NCI-H446 (cell line): ENCODE measurements at places on chromosomes 7 and 10.

DNA sequence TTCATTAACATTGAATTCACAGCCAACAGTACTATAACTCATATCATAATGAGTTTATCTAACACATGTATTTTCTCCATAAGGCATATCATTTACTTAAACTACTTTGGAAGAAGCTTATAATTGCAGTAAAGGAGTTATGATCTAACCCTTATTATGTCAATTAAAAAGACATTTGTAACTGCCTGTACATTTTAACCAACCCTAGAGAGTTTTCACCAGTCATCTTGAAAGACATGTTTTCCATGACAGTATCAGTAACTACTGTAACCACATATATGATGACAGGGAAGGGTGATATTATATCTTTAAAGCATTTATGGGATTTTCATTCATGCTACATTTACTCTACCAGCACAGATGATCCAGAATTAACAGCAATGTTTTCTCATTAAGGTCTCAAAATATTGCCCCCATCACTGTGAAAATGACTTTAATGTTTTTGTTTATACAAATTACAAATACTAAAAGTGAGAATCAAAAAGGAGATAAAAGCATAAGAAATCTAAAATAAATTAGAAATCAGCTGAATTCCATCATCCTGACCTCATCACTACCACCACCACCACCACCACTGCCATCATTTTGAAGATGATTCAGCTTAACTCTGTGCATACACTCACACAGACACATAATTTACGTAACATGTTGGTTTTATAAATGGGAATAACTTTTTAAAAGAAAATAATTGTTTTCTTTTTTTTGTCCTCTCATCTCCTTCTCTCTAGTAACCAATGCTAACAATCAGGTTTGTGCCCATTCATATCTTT is 53.6 kb downstream of the MKLN1 start:
- DNase-seq = no peak

- DNase-seq = no peak
Measured at GRCh38 chr10:58457761-58458616, 54.7 kb upstream of the BICC1 start.

- DNase-seq = no peak
Measured at GRCh38 chr7:127817466-127817865, 165.5 kb downstream of the SND1 start.

DNA sequence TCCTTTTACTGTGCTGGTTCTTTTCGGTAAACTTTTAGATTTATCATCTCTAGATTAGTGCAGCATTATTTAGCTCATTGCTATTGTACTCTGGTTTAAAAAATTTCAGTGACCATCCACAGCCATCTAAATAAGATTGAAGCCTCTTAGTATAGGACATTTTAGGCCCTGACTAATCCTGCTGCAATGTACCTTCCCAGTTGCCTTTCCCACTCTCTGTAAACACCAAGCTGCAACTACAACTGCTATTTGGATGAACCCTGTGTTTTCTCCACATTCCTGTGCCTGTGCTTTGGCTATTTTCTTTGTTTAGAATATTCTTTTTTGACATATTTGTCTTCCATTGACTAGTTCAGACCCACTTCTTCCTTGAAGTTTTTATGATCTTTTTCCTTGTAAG is 314.6 kb downstream of the AUTS2 start:
- DNase-seq = no peak

GRCh38 chr7:137828456-137828855 is 18.3 kb downstream of the DGKI start:
- DNase-seq = no peak

DNA sequence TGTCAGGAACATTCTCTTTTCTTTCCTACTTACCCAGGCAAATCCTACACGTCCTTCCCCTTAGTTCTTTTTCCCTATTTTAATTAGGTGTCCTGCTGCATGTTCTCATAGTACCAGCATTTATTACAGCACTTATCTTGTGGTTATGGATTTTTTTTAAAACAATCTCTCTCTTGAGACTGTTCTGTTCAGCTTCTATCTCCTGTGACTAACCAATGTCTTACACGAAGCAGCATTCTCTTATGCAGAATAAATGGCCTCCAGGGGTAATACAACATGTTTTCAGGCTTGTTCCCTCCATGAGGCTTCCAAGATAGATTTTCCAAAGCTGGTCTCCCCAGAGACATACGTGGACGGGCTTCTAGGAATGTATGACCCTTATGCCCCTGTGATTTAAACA is 1096.1 kb upstream of the CELF2 start:
- no peak for DNase-seq
